RPMI7951 (cell line): ENCODE measurements at places on chromosomes 5 and 9.

DNA sequence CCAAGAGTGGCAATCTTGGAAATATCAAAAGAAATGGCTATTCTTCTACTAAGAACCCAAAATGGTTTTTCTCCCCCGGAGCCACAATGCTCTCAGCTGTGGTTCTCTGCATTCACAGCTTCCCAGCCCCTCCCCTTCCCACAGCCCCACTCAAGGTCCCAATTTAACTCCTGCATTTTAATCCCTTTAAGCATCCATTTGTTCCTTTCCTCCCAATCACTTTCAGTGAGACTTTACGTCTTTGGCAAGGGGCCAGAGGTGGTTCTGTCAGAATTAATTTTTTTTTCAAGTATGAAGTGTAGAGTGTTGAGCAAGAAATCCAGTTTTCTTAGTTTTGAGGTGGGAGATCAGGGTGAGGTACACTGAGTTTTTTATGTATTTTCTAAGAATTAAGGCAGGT lies 256.9 kb downstream of the GLIS3 start:
- DNase-seq: no peak

- no peak for DNase-seq
Observed at GRCh38 chr5:105684799-105685198, 1985.9 kb downstream of the EFNA5 start.

- DNase-seq: no peak
Observed at GRCh38 chr5:36613771-36614656, 7.6 kb downstream of the SLC1A3 start.

- no peak for DNase-seq
Observed at GRCh38 chr9:8863069-8863468, 1063.5 kb upstream of the DMAC1 start.

- DNase-seq: no peak
Observed at GRCh38 chr9:109941771-109942170, 161.8 kb downstream of the PALM2AKAP2 start.

DNA sequence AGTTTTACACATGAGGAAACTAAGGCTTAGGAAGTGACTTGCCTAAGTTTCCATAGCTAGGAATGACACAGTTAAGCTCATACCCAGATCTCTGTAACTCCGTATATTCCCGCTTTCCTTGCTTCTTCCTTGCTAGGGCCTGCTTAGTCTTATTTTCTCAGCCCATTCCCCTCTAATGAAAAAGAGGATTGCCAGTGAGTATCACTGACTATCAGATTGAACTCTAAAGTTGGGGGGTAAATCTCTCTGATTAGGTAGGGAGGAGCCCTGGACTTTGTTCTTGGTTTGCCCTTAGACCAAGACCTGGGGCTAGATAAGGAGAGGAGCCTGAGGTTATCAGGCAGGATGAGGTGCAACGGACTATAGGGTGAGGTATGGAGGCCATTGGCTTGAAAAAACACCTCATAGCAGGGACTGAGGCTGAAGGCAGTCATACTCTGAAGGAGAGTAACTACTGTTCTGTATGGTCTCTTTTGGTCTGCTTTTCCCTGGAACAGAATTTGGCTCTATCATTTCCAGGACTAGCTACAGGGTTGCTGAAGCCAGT lies 2.5 kb downstream of the TRIM32 start:
- DNase-seq: no peak

GRCh38 chr5:111248571-111248970 lies 24.4 kb downstream of the CAMK4 start:
- DNase-seq: no peak

GRCh38 chr5:165209101-165209727 lies 1703.8 kb downstream of the MAT2B start:
- peak; percentile 11 for DNase-seq

- DNase-seq: no peak
Observed at GRCh38 chr9:89543621-89544278, 45.8 kb upstream of the SEMA4D start.

DNA sequence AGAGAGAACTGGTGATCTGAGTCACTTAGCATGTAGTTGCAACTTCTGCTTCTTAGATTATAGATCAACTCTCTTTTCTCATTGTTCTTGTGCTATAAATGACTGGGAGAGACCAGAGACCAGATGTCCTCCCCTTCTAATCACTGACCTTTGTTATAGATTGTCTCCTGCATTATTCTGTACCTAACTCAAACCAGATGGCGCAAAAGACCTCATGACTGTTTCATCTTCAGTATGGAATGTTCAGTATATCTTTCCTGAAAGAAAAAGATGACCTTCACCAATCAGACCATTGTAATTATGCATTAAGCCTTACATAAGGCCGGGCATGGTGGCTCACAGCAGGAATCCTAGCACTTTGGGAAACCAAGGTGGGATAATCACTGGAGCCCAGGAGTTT lies 30.5 kb upstream of the ADAM19 start:
- peak; percentile 57 for DNase-seq

DNA sequence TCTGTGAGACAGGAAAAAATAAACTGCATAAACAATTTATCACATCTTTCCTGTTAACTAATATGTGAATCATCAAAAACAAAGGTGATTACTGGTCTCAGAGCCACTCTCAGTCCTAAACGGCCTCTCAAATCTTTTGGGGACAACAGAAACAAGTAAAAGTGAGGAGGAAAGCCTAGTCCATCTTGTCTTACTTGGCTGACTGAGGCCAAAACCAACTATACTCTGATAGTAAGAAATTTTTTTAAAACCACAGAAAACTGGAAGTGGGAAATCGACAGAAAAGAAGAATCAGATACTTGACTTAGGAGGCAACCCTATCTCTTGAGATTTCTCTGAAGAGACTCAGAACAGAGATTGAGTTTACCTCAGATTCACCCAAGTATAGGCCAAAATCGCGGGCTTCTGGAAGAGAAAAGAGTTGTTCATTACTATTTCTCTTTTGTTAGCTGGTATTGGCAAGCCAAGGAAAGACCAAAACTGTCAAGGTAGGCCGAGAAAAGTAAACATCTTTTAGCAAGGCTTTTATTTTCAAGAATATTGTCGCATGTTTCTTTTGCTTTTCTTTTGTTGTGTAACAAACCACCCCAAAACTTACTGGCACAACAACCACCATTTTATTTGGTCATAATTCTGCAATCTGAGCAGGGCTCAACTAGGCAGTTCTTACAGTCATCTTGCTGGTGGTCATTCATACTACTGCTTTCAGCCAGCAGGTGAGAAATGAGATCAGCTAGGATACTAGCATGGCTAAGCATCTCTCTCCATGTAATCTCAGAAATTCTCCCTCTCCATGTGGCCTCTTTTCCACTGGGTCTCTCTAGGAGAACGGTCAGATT lies 46.1 kb downstream of the RFX3 start:
- DNase-seq: no peak

GRCh38 chr9:33041432-33042188 lies 16.5 kb downstream of the DNAJA1 start:
- DNase-seq: no peak

DNA sequence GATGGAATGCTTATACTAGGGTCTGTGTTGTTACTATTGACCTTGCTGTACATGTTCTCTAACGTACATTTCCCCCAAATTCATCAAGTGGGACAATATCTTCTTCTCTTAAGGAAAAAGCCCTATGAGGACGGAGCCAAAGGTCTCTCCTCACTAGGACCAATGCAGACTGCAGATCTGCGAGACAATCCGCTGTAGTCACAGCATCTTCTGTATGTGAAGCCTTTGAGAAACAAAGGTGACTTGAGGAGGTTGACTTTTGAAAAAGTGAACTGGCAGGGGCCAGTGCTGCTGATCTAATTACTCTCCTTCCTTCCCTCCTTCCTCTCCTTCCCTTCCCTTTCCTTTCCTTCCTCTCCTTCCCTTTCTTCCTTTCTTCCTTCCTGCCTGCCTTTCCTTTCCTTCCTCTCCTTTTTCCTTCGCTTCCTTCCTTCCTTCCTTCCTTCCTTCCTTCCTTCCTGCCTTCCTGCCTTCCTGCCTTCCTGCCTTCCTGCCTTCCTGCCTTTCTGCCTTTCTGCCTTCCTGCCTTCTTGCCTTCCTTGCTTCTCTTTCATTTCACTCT lies 71.1 kb upstream of the BASP1 start:
- no peak for DNase-seq

DNA sequence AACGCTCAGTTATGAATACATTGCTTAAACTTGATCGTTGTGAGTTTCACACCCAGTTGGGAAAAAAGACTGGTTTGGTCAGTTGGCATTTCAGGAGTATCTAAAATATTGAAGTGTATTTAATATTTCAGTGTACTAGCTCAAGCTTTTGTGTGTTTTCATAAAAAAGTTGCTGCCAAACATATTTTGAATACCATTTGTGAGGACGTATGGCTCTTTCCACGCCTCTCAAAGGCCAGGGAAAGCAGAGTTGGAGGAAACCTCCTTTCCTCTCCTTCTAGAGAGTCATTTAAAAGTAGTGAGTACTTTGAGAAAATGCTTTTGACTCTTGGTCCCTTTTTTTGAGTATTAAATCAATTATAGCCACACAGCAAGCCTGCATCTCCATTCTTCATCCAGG lies 43.2 kb upstream of the ANKRD33B start:
- DNase-seq: no peak

- no peak for DNase-seq
Observed at GRCh38 chr5:57717555-57717954, 234.9 kb upstream of the ACTBL2 start.

GRCh38 chr9:100449420-100449819 lies 22.5 kb downstream of the MSANTD3 start:
- DNase-seq: no peak

GRCh38 chr5:143139585-143139984 lies 263.9 kb downstream of the NR3C1 start:
- DNase-seq: no peak

- DNase-seq: no peak
Observed at GRCh38 chr9:90898228-90898627, 96.6 kb downstream of the SYK start.

- no peak for DNase-seq
Observed at GRCh38 chr5:132074772-132075718, 1.5 kb downstream of the CSF2 start.

DNA sequence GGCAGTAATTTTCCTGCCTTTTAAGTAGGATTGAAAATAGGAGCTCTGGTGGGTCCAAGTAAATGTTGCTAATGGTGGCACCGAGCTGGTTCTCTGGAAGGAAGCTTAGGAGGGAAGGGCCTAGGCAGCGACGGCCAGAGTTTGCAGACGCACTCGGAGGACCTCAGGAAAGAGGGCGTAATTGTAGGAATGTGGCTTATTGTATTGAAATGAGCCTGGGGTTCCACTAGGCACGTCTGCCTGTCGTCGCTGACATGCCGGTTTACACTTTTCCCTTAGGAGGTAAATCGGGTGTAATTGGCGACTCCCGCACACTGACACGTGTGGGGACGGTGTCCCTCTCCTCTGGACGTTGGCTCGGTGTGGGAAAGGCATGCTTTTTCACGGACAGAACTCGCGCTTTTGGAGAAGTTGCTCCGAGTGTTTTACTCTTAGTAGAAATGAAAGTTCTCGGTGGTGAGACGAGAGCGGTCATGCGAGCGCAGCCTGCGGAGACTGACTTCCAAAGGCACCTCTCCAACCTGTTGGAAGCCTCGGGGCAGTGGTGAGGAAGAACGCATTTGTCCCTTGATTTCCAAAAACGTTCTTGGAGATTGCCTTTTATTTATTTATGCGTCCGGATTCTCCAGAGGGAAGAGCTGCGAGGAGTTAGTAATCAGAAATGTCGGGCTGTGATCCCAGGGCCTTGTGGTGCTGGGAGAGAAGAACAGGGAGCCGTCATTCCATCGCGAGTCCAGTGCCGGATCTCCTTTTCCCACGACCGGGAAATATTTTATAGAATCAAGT lies 1.3 kb downstream of the NR4A3 start:
- DNase-seq: peak; percentile 41

- no peak for DNase-seq
Observed at GRCh38 chr9:114263853-114264510, 58.9 kb upstream of the ORM1 start.

- DNase-seq: no peak
Observed at GRCh38 chr5:58542709-58543108, 40.2 kb upstream of the RAB3C start.

DNA sequence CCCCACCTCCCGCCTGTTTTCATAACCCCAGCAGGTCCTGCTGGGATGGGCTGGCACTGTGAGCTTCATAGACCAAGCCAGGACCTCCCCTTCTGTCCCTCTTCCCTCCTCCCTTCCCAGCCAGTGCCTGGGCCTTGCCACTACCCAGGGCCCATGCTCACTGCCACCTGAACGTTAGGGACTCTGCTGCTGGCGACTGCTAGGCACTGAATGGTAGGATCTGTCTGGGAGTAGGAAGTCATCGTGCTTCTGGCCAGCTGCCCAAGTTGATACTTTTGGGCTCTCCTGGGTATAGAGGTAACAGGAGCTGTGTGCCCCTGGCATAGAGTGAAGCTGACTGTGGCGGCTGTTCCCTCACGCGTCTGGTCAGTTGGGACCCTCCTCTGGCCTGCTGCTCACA lies 8.4 kb downstream of the TRIM41 start:
- no peak for DNase-seq

GRCh38 chr9:2597483-2597882 lies 24.1 kb upstream of the VLDLR start:
- peak; percentile 2 for DNase-seq
